Caki2 (cell line): ENCODE measurements at places on chromosomes 5 and 9. TPM values are rescaled to one million over a fixed set of nuclear protein-coding genes. Genes with fewer than 3 reads are reported as not detected.

- DNase-seq = peak; percentile 16
These were observed 46.3 kb downstream of the FSTL4 start for GRCh38 chr5:133565993-133566392.

DNA sequence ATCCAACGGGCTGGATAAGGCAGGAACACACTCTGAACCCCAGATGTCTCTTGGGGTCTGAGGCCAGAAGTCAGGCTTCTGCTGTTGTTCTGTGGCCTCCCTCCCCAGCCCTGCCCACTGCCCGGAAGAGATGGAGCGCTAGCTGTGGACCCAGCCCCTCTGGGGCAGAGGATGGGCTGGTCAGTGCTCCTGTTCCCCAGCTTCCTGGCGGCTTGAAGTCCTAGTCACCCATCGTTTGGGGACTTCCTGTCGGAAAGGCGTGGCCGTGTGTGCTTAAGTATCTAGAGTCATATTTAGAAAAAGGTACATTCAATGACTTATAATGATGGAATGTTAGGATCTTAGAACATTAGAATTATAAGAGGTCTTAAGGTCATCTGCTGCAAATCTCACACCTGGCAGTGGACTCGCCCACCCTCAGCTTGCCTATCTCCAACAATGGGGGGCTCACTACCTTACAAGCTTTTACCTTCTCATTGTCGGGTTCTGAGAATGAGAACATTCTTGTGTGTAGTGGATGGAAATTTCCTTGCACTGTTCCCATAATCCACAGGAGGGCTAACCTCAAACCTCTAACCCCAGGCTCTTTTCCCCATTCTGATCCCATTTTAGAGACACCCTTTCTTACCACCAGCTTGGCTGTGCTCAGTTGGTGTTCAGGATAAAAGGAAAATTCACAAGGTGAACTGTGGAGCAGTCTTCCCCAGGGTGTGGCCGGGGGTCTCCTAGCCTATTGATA is 13.4 kb upstream of the AIF1L start:
- no peak for DNase-seq

PTCH1 gene
- 2.6 and 3.1 TPM in 2 replicates for total RNA-seq

DNA sequence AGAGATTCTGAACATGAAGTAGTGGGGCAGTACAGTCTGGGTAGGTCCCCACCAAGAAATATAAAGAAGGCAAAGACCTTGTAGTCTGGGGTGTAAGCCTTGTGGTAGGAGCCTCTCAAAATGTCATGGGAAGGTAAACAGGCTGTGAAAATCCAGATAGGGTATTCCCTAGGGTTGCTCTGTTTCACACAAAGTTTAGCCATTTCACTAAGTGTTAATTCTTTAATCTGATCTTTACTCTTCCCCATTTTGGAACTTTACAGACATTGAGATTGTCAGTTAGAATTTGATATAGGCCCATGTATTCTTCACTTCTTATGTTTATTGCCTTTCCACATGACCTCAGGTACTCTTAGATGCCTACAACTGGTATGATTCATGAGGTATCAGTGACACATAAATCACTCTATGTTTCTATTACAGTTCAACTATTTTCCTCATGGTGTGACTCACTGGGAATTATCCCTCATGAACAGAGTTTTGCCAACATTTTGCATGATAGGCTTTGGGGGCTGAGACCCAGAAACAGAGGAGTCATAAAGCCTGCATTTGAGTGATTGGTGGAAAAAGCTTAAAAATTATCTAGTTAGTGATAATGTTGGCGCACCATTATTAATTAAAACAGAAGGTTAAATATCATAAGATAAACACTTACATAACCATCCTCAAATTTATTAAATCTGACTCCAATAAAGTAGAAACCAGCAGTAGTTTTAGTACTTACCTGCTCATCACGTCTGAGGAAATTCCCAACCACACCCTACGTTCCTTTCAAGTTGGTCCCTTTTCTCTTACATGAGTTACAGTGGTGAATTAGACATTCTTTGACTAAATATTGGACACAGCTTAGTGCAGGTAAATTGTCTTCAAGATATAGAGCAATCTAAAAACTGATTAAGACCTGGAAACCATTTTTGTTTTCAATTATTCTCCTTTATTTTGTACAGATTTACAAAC is 399.8 kb upstream of the MEF2C start:
- DNase-seq = peak; percentile 48

DNA sequence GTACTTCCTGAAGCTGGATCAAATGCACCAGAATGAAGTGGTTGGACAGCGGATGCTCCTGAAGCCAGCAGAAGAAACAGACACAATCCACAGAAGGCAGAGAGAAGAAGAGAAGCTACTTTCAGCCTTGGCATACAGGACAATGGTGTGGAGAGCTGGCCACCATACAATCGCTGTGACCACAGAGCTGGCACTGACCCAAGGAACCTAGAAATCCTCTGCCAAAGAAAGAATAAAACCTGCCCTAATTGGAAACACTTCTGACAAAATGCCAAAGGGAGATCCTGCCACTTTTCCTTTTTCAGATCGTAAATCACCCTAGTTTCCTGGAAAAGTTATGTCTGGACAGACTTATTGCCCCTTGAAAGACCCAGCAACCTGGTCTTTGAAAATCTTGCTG is 77.8 kb downstream of the BAAT start:
- no peak for DNase-seq

CORO2A gene
- total RNA-seq = 2.0 and 2.3 TPM in 2 replicates

GRCh38 chr9:133102190-133103021 is 18.6 kb downstream of the RALGDS start:
- DNase-seq = no peak

DNA sequence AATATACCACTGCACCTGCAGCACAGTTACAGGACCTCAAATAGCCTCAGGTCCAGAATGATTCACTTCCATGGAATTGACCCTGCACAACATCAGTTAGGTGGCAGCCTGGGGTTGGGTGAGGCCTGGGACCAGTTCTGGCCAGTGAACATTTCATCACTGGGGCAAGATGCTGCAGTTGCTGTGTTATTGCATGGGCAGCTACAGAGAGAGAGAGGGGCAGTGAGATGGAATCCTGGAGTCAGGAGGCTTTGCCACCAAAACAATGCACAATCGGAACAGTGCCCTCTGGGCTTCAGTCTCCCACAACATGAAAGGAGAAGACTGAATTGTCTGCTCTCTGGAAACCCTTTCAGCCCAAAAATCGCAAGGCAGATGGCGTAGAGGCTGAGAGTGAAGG is 51.8 kb downstream of the SH3TC2 start:
- peak; percentile 44 for DNase-seq

DNA sequence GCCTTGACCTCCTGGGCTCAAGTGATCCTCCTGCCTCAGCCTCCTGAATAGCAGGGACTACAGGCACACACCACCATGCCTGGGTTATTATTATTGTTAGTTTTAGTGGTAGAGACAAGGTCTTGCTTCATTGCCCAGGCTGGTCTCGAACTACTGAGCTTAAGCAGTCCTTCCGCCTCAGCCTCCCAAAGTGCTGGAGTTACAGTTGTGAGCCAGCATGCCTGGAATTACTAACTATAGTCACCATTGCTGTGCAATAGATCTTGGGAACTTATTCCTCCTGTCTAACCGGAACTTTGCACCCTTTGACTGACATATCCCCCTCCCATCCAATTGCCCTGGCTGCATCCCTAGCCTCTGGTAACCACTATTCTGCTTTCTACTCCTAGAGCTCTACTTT is 3.4 kb downstream of the FAM151B start:
- no peak for DNase-seq

DNA sequence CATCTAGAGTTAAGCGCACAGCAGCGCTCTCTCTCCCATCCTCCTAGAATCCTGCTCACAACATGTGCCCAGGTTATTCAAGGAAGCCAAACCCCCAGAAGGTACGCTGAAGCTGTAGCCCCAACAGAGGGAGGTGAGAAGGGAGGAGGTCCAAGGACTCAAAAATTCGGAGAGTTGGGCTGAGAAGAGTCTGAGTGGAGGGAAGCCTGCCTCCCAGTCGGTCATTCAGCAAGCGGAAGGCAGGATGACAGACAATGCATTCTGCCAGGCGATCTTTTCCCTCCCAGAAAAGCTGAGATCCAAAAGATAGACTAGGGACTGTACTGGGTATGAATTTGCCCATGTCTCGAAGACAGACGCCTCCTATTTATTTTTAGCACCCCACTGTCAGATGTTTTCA is 189.2 kb downstream of the FRMD3 start:
- DNase-seq = no peak

- DNase-seq = no peak
These were observed 58.7 kb downstream of the NXNL2 start for GRCh38 chr9:88593537-88594185.
